ENCODE measurements at places on chromosomes 12 and 14. TPM values are rescaled to one million over a fixed set of nuclear protein-coding genes. Genes with fewer than 3 reads are reported as not detected.

GRCh38 chr14:63245893-63246292, 41.6 kb downstream of the RHOJ start:
- H3K4me1 ChIP-seq: peaks cover 3% of the 10 kb centered on the region
- no peak overlapping the region for H3K27ac ChIP-seq
- H3K27me3 ChIP-seq: no peaks in the 10 kb centered on the region

- H3K4me3 ChIP-seq: no peak overlapping the region
- no peaks in the 10 kb centered on the region for H3K4me1 ChIP-seq
- H3K27ac ChIP-seq: no peak overlapping the region
- no peaks in the 10 kb centered on the region for H3K27me3 ChIP-seq
- DNase-seq: no peak
Measured at GRCh38 chr12:112892856-112893255, 13.9 kb upstream of the OAS1 start.

GRCh38 chr12:10381928-10382628, 7.8 kb downstream of the KLRK1 start:
- H3K36me3 ChIP-seq: no peaks in the 10 kb centered on the region
- H3K4me1 ChIP-seq: no peaks in the 10 kb centered on the region
- no peak overlapping the region for H3K27ac ChIP-seq

DNA sequence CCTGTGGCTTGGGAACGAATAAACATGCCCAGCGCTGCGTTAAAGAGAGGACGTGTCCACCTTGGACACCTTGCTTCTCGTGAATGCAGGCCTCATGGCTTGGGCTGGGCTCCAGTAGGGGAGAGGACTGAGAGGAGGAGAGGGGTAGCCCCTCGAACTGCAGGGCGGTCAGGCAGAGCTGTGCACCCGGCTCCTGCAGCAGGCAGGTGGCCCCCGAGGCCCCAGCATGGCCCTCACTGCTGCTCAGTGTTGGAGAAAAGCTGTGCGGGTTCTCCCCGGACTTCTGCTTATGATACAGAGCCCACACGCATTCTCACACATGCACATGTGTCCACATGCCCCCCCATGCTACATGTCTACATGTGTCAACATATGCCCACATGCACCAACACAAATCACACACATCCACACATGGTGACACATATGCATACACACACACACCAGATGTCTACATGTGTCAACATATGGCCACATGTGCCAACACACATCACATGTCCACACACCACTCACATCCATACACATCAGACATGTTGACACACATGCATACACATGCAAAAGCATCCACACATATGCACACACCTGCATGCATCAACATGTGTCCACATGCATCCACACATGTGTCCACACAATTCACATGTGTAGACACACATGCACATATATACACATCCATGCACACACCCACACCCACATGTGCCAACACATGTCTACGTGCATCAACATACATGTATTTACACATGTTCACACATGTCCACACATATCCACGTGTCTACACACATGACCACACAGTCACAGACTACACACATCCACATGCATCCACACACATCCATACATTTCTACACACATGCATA, 3.0 kb downstream of the ADGRD1 start:
- H3K36me3 ChIP-seq: no peaks in the 10 kb centered on the region
- no peak overlapping the region for H3K27ac ChIP-seq
- H3K4me3 ChIP-seq: no peak overlapping the region
- H3K27me3 ChIP-seq: no peaks in the 10 kb centered on the region
- no peaks in the 10 kb centered on the region for H3K4me1 ChIP-seq

DNA sequence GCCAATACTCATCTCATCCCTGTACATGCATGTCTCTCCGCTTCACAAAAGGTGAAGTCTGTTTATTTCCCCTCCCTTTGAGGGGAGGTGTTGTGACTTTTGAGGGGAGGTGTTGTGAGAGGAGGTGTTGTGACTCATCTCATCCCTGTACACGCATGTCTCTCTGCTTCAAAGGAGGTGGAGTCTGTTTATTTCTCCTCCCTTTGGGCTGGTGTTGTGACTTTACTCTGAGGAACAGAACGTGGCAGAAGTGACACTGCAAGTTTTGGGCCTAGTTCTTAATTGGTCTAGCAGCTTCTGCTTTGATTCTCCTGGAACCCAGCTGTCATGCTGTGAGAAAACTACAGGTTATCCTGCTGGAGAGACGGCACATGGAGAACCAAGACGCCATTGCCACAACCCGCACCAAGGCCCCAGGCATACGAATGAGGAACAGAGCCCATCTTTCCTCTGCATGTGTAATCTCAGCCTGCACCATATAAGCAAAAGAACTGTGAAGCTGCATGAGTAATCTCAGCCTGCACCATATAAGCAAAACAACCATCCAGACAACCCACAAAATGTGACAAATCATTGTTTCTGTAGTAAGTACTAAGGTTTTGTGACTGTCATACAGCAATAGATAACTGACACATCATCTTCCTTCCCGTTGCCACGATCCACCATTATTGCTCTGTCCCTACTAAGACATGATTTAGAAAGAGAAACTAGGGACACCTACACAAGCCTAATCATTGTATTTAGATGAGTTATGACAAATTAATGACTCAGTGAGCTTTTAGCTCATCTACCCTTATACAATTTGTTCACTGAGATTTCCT, 30.0 kb downstream of the GALNT4 start:
- H3K4me1 ChIP-seq: peaks cover 6% of the 10 kb centered on the region
- H3K27ac ChIP-seq: no peak overlapping the region
- DNase-seq: peak; percentile 81

- no peaks in the 10 kb centered on the region for H3K4me1 ChIP-seq
- H3K27ac ChIP-seq: no peak overlapping the region
- no peak overlapping the region for H3K4me3 ChIP-seq
- H3K36me3 ChIP-seq: no peaks in the 10 kb centered on the region
- no peaks in the 10 kb centered on the region for H3K27me3 ChIP-seq
- DNase-seq: peak; percentile 7
Measured at GRCh38 chr12:103751600-103751999, 89.4 kb downstream of the NT5DC3 start.

DNA sequence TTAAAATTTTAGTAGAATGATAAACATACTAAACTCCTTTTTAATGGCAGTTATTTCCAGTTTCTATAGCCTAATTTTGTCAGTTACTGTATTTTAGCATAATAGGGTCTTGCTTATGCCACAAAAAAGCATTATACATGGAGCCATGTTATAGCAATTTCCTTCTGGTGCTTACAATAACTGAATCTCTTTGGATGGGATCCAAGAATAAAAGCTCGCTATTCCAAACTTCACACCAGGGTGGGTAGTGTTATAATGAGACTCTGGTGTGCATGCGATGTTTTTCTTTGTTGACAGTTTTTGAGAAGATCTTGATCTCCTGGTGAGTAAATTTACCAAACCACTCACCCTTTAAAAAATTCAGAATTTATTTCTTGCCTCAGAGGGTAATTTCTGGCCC, 90.4 kb upstream of the CCDC91 start:
- no peaks in the 10 kb centered on the region for H3K4me1 ChIP-seq
- H3K27ac ChIP-seq: no peak overlapping the region
- no peak overlapping the region for H3K4me3 ChIP-seq
- H3K27me3 ChIP-seq: no peaks in the 10 kb centered on the region
- DNase-seq: no peak

DNA sequence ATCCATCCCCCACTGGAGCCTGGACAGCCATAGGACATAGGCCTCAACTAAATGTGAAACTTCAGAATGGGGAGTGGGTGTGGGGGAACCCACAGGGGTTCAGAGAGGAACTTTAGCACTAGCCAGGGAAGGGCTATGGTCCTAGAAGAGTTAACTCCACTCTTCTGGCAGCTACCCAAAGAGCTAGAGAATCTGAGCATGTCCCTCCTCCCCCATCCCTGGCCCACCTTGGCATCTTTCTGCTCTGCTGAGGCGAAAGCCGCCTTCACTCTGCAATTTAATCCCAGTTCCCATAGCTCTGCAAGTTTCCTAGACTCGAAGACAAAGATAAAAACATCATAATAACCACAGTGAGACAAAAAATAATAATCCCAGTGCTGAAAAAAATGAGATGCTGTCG, 214.7 kb upstream of the RTL1 start:
- no peaks in the 10 kb centered on the region for H3K4me1 ChIP-seq
- peaks cover 18% of the 10 kb centered on the region for H3K27me3 ChIP-seq
- no peak for DNase-seq
- no peaks in the 10 kb centered on the region for H3K36me3 ChIP-seq
- H3K4me3 ChIP-seq: no peak overlapping the region
- H3K27ac ChIP-seq: no peak overlapping the region

- no peak for DNase-seq
- H3K27ac ChIP-seq: no peak overlapping the region
- no peak overlapping the region for H3K4me3 ChIP-seq
- H3K27me3 ChIP-seq: no peaks in the 10 kb centered on the region
- no peaks in the 10 kb centered on the region for H3K4me1 ChIP-seq
- no peaks in the 10 kb centered on the region for H3K36me3 ChIP-seq
Measured at GRCh38 chr12:83323866-83324265, 637.2 kb downstream of the TMTC2 start.

DNA sequence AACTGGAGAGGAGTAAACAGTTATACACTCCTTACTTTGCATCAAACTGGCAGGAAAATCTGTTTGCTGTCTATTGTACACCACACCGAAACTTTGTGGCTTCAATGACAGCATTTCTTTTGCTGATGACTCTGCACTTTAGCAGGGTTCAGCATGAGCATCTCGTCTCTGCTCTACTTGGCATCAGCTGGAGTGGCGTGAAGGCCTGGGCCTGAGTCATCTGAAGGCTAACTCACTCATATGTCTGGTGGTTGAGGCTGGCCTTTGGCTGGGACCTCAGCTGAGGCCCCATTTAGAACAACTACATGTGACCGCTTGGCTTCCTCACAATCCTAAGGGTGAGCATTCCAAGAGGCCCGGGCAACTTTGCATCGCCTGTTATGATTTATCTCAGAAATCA, 28.7 kb upstream of the REP15 start:
- H3K4me3 ChIP-seq: no peak overlapping the region
- peaks cover 28% of the 10 kb centered on the region for H3K36me3 ChIP-seq
- no peaks in the 10 kb centered on the region for H3K27me3 ChIP-seq

- no peak overlapping the region for H3K4me3 ChIP-seq
- DNase-seq: no peak
Measured at GRCh38 chr12:108714866-108715265, 16.5 kb downstream of the CORO1C start.

DNA sequence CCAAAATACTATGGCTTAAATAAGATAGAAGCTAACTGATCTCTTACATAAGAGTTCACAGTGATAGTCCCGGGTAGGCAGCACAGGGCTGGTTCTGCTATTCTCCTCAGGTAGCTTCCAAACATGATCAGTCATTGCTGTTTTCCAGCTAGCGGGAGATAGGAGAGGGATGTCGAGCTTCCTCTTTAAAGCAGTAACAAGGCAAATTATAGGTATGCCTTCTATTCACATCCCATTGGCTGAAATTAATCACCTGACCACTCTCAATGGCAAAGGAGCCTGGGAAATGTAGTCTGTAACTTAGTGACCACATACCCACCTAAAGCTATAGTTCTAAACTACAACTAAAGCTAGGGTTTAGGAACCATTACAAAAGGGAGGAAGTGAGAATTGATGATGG, 34.5 kb upstream of the VRK1 start:
- H3K4me3 ChIP-seq: no peak overlapping the region
- peaks cover 3% of the 10 kb centered on the region for H3K27me3 ChIP-seq
- no peaks in the 10 kb centered on the region for H3K4me1 ChIP-seq

GRCh38 chr12:15404485-15404884, 82.2 kb downstream of the PTPRO start:
- no peak overlapping the region for H3K4me3 ChIP-seq
- no peak for DNase-seq
- H3K4me1 ChIP-seq: no peaks in the 10 kb centered on the region
- no peaks in the 10 kb centered on the region for H3K36me3 ChIP-seq

GRCh38 chr12:2653461-2653965, 141.3 kb upstream of the FKBP4 start:
- DNase-seq: no peak
- H3K4me3 ChIP-seq: no peak overlapping the region
- peaks cover 11% of the 10 kb centered on the region for H3K36me3 ChIP-seq
- H3K27me3 ChIP-seq: no peaks in the 10 kb centered on the region
- no peaks in the 10 kb centered on the region for H3K4me1 ChIP-seq
- H3K27ac ChIP-seq: no peak overlapping the region

GRCh38 chr14:98965076-98965475, 306.9 kb downstream of the BCL11B start:
- DNase-seq: no peak
- no peaks in the 10 kb centered on the region for H3K36me3 ChIP-seq
- no peaks in the 10 kb centered on the region for H3K4me1 ChIP-seq
- no peak overlapping the region for H3K4me3 ChIP-seq
- no peaks in the 10 kb centered on the region for H3K27me3 ChIP-seq
- no peak overlapping the region for H3K27ac ChIP-seq

IFNG-AS1 gene
- total RNA-seq: not detected

CMA1 gene
- not detected for total RNA-seq

SELPLG gene
- total RNA-seq: 3.2 TPM

KERA gene
- not detected for total RNA-seq

PRR4 gene
- 0.83 TPM for total RNA-seq

SDR9C7 gene
- total RNA-seq: not detected

LPCAT3 gene
- total RNA-seq: 6.4 TPM

KRT79 gene
- total RNA-seq: not detected

RNF212B gene
- total RNA-seq: not detected

CDKN3 gene
- total RNA-seq: 48.9 TPM

MYG1 gene
- 49.8 TPM for total RNA-seq

HOXC9 gene
- not detected for total RNA-seq

NKX2-1 gene
- not detected for total RNA-seq

MTA1 gene
- total RNA-seq: 19.4 TPM

ABCD2 gene
- not detected for total RNA-seq

DBX2 gene
- total RNA-seq: not detected

Measured in IMR-90 (cell line).